ENCODE measurements at places on chromosomes 13 and 19. TPM values are rescaled to one million over a fixed set of nuclear protein-coding genes. Genes with fewer than 3 reads are reported as not detected.

Gene TUBA3C
- total RNA-seq = not detected

Gene C3
- total RNA-seq = 72.9 TPM

Gene PRKCG
- total RNA-seq = 1.0 TPM

Gene TFPT
- 20.1 TPM for total RNA-seq

Gene NLRP4
- not detected for total RNA-seq

Gene ZNF814
- 17.5 TPM for total RNA-seq

Gene FLT1
- 29.3 TPM for total RNA-seq

Gene PROZ
- total RNA-seq = not detected

Gene KLK3
- not detected for total RNA-seq

Gene IGFL2
- total RNA-seq = 0.10 TPM

Gene HSD17B14
- 6.9 TPM for total RNA-seq

Gene LATS2
- total RNA-seq = 8.1 TPM

Gene SPIB
- 0.40 TPM for total RNA-seq

Gene CEACAM5
- not detected for total RNA-seq

Gene CEACAM19
- total RNA-seq = 0.79 TPM

Gene ATP7B
- total RNA-seq = 9.8 TPM

Gene MATK
- total RNA-seq = 11.5 TPM

Gene NTN5
- 1.2 TPM for total RNA-seq

Gene RAB20
- total RNA-seq = 8.3 TPM

Gene SLC17A7
- total RNA-seq = 4.2 TPM

Gene IRS2
- 12.8 TPM for total RNA-seq

Gene TMEM59L
- 64.1 TPM for total RNA-seq

Gene LILRA6
- total RNA-seq = 0.33 TPM

Gene KLK4
- 0.59 TPM for total RNA-seq

Gene SEMA6B
- total RNA-seq = 8.7 TPM

Gene EDNRB
- 154 TPM for total RNA-seq

Gene ZNF471
- total RNA-seq = 15.5 TPM

Gene PRODH2
- total RNA-seq = 0.10 TPM

Gene IFI30
- total RNA-seq = 14.6 TPM

Gene ASF1B
- 11.5 TPM for total RNA-seq

Gene TNFRSF19
- 38.9 TPM for total RNA-seq

Gene FXYD5
- total RNA-seq = 11.0 TPM

Gene ANGPTL8
- not detected for total RNA-seq

Gene DNASE2
- 11.7 TPM for total RNA-seq

Gene LGALS7B
- total RNA-seq = not detected

Gene ZNF491
- total RNA-seq = 13.9 TPM

Gene ZNF175
- total RNA-seq = 8.5 TPM

Gene PTBP1
- 51.3 TPM for total RNA-seq

Gene FAM124A
- total RNA-seq = 6.8 TPM

Gene ZNF136
- 18.7 TPM for total RNA-seq

Gene PPP6R1
- 23.9 TPM for total RNA-seq

All from spinal cord (tissue), 10 donors.